NT2/D1 (cell line): ENCODE measurements at places on chromosomes 1 and 21.

GRCh38 chr1:200838676-200839445 is 33.9 kb upstream of the GPR25 start:
- DNase-seq = no peak

- DNase-seq = no peak
Observed at GRCh38 chr21:39632796-39633442, 20.2 kb downstream of the B3GALT5 start.

GRCh38 chr1:12339396-12339795 is 109.6 kb downstream of the VPS13D start:
- DNase-seq = no peak

- no peak for DNase-seq
Observed at GRCh38 chr21:44684483-44684882, 2.5 kb upstream of the KRTAP12-1 start.

DNA sequence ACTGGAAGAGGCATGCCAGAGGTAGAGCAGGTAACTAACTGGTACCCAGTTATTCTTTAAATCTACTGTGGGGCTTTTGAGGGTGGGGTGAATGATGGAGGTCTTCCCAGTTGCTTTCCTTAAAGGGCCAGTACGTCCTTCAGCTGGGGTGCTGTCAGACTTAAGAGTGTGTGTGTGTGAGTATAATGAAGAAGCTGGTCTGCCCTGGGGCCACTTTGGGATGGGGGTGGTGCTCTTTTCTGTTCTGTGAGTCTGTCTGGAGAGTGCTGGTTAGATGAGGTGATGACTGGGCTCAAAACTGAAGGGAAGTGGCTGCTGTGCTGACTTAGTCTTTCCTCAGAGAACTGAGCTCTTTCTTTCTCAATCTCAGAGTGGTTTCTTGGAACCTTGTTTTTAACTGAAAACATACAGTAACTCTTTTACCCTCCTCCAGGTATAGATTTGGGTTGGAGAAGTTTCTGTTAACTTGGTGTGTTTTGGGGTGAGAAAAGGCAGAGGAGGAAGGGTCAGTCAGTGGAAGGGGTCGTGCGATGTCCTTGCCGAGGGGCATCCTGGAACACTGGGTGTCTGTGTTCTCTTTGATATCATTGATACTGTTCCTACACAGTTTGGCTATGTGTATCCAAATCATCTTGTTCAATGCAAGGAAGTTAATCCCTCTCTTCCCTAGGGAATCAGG is 746 bp downstream of the MACF1 start:
- no peak for DNase-seq

- no peak for DNase-seq
Observed at GRCh38 chr1:239897458-239897857, 194.2 kb upstream of the FMN2 start.

- no peak for DNase-seq
Observed at GRCh38 chr1:20962576-20963258, 175.6 kb upstream of the HP1BP3 start.

- DNase-seq = no peak
Observed at GRCh38 chr1:41589395-41589794, 104.9 kb upstream of the EDN2 start.

- no peak for DNase-seq
Observed at GRCh38 chr1:89755591-89755990, 65.2 kb upstream of the LRRC8D start.

DNA sequence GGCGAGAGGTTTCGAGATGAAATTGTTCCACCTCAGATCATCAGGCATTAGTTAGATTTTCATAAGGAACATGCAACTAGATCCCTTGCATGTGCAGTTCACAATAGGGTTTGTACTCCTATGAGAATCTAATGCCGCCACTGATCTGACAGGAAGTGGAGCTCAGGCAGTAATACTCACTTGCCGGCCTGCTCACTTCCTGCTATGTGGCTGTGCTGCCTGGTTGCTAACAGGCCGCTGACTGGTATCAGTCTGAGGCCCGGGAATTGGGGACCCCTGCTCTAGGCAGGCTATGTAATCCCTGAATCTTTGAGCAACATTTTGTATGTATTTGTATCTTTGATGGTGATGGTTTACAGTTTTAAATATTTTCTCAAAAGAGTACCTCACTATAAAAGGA is 32.5 kb downstream of the XKR8 start:
- DNase-seq = no peak

DNA sequence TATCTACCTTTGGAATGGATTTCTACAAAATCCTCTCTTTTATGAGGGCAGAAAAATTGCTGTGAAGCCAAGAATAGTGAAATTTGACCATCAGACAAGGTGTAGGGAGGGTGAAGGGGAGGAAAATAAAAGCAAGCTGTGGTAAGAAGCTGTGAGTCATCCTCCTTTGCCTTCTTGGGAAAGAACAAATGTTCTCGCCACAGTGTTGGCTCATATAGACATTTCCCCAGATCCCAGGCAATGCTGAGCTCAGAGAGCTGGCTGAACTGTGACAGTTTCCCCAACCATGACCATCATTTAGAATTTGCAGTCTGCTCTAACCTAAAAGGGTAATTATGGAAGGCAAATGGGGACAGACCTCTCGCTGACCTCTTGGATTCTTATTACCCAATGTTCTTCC is 235.4 kb downstream of the PBX1 start:
- no peak for DNase-seq

GRCh38 chr1:97630281-97630680 is 290.6 kb downstream of the DPYD start:
- DNase-seq = no peak

- no peak for DNase-seq
Observed at GRCh38 chr1:113581323-113581722, 178.0 kb downstream of the PHTF1 start.

GRCh38 chr1:36269408-36269838 is 36.7 kb upstream of the SH3D21 start:
- no peak for DNase-seq
